GM04504 (cell line): ENCODE measurements at places on chromosomes 4 and X.

GRCh38 chrX:119266364-119266995, 30.4 kb downstream of the PGRMC1 start:
- no peak for DNase-seq

DNA sequence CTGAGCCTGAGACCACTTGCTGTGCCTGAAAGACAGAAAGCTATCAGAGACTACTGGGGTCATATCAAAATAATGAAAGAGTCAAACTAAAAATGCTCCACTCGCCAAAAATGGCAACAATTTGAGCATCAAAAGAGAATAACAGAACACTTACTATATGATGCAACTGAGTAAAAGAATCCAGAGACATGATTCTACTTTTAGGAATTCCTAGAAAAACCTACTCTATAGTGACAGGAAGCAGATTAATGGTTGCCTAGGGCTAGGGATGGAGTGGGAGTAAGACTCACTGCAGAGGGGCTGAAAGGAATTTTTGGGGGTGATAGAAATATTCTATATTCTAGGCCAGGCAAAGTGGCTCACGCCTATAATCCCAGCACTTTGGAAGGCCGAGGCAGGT, 29.4 kb upstream of the SLAIN2 start:
- DNase-seq, result no peak

DNA sequence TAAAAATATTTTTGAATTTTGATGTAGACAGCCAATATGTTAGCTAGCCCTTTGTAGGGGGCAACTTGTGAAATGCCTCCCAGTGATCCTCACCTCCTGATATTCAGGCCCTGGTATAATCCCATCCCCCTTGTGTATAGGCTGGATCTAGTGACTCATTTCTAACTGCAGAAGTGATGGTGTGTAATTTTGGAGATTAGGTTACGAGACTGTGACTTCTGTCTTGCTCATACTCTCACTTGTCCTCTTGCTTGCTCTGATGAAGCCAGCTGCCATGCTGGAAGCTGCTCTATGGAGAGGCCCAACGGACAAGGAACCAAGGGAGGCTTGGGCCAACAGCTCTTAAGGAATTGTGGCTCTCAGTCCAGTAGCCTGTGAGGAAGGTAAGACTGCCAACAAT, 61.7 kb downstream of the GPR82 start:
- DNase-seq, result no peak

DNA sequence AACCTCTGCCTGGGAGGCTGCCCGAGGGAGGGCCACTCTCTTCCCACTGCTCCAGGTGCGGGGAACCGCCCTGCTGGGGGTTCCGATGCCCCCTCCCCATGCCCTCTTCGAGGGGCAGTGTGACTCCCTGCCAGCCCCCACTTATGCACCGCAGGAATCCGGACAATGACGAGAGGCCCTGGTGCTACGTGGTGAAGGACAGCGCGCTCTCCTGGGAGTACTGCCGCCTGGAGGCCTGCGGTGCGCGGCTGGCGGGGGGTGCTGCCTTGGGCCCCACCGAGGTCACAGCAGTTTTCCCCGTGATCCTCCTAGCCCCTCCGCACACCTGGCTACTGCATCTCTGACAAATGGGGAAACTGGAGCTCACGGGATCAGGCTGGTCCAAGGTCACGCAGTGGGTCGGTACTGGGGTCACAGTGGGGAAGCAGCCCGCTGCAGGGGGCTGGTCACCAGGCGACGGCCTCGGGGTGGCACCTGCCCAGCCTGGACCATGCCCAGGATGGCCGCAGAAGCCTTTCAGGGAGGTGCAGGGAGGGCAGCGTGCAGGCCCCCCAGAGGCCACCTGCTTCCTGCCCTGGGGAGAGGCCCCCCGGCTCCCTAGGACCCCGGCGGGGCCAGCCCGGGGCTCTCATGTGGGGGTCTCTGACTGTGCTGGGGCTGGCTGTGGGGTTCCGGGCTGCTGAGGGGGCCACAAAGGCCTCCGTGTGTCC, 3.5 kb downstream of the HGFAC start:
- no peak for DNase-seq

- no peak for DNase-seq
Measured at GRCh38 chr4:113951263-113951662, 28.2 kb downstream of the ARSJ start.

- DNase-seq, result no peak
Measured at GRCh38 chr4:158906073-158906472, 137.2 kb downstream of the FNIP2 start.

DNA sequence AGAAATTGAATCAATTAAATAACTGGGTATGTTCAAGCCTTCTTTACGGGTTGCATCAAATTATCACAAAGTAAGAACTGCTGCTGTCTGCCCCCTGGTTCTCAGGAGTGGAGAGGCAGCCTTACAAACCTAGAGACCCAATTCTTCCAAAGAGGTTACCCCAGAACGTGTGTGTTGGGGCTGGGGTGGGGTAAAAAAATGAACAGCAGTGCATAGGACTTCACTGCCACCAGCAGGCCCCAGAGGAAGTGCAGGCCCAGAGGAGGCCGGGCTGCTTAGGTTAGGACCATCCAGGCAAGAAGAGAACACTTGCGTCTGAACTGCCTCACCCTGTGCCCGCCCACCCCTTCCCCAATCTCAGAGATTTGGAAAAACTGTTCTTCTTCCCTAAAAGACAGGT, 1.5 kb upstream of the NWD2 start:
- DNase-seq, result no peak

DNA sequence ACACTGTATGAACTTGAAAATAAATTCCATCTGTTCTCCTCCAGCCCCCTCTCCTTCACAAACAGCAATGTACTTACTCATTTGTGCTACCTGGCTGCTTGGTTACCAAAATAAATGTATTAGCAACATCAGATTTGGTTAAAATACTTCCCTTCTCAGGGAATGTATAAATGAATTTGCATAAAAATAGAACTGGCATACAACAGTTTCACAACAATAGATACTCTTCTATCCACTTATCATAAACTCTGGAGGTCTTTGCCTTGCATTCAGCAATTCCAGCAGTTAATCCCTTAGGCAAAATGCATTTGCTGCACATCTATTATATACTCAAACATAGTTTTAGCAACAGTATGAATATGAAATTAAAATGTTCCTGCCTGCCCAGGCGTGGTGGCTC, 658.2 kb downstream of the CENPC start:
- DNase-seq, result no peak

- no peak for DNase-seq
Measured at GRCh38 chrX:44997888-44998287, 124.9 kb downstream of the KDM6A start.

GRCh38 chr4:184534511-184535391, 60.4 kb upstream of the IRF2 start:
- peak; percentile 71 for DNase-seq

- DNase-seq, result no peak
Measured at GRCh38 chrX:17809984-17810383, 51.1 kb downstream of the RAI2 start.

- no peak for DNase-seq
Measured at GRCh38 chr4:73345399-73345975, 58.6 kb upstream of the ALB start.

GRCh38 chrX:17656035-17656418, 81.3 kb upstream of the SCML1 start:
- no peak for DNase-seq

DNA sequence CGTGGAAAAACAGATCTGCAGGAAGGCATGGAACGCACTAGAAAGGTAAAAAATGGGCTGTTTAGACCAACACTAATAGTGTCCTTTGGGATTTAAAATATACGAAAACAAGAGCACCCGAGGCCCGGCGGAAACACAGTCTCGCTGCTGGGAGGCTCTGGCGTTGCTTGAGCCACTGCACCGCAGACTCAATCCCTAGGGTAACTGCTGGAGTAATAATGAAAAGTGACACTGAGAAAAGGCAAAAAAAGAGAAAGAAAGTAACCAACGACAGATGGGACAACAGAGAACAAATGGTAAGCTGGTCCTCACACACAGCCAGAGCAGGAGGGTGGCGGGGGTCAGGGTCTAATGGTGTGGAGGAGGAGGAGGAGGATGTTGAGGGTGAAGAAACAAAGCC, 15.4 kb downstream of the IRAK1 start:
- no peak for DNase-seq

- no peak for DNase-seq
Measured at GRCh38 chrX:135191838-135192237, 20.6 kb upstream of the CT55 start.

DNA sequence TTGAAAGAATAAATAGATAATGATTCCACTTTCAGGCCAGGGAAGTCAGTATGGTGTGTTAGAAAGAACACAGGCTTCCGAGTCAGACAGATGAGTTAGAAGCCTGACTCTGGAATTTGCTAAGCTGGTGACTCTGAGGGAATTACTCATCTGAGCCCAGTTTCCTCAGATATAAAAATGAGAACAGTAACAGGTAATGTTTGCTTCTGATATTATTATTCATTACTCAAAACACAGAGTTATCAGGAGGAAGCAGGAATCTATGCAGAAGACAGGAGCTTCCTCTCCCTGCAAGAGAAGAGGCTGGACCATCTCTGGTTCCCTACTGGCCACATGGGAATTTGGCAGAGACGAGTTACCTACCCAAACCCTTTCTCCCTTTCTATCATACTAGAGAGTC, 163.1 kb downstream of the EVC2 start:
- no peak for DNase-seq

GRCh38 chrX:86171366-86171765, 23.1 kb downstream of the DACH2 start:
- peak; percentile 0 for DNase-seq

GRCh38 chr4:118335324-118335723, 17.5 kb downstream of the PRSS12 start:
- DNase-seq, result no peak

- no peak for DNase-seq
Measured at GRCh38 chrX:40496728-40497127, 84.0 kb upstream of the ATP6AP2 start.

DNA sequence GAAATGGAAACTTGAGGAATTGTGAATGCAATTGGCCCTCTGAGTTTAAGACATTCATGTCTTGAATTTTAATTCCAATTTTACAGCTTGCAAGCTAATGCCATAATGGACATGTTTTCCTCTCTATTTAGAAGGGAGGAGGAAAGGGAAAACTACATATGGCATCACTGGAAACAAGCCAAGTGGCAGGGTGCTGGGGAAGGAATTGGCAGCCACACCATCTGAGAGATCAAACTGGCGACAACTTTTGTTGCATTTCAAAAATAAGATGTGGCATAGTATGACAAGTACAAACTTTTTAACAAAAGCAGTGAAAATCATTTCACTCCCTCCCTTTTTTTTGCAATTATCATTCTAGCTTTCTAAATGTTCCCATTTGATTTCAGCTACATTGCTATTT, 615.6 kb downstream of the CENPC start:
- DNase-seq, result no peak

GRCh38 chr4:82900066-82900410, 497 bp upstream of the THAP9 start:
- DNase-seq, result no peak

DNA sequence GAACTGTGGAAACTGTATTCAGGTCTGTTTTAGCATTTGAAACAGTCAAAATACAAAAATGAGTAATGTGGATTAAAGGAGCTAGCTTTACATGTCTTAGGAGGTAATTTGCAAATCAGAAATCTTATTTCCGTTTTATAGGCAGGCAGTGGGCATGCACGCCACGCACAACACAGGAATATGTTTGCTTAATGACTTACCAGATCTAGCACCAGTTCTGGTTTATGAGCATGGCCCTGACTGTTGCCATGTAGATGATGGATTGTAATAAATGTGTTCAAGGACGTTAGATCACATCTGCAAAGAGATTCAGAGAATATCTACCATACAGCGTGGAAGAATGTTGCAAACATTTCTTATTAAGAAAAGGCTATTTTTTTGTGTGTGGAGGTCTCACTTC, 344.5 kb upstream of the NR3C2 start:
- no peak for DNase-seq

GRCh38 chr4:140122891-140123290, 31.1 kb downstream of the MAML3 start:
- no peak for DNase-seq

DNA sequence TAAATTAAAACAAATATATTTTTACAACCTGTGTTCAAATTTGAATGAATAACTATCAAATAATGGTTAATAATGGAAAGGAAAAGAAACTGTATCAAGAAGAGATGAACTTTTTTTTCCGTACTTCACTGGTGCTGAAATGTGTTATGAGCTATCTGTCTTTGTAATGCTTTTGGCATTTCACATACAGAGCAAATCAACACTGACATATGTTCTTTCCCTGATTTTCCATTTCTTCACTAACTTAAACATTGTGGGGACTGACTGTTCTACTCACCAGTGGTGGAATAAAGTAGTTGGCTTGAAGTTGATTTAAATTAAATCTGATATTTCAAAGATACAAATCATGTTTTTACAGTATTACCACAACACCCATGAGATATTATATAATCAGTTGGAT, 304.0 kb upstream of the BMP3 start:
- no peak for DNase-seq

- no peak for DNase-seq
Measured at GRCh38 chrX:53269536-53270107, 11.8 kb downstream of the IQSEC2 start.

GRCh38 chr4:1670279-1670678, 13.8 kb downstream of the FAM53A start:
- no peak for DNase-seq

GRCh38 chr4:39046249-39046648, 14.0 kb upstream of the TMEM156 start:
- no peak for DNase-seq

- DNase-seq, result no peak
Measured at GRCh38 chrX:44042751-44043150, 69.6 kb upstream of the NDP start.
